ENCODE measurements at places on chromosomes 3 and 15. TPM values are rescaled to one million over a fixed set of nuclear protein-coding genes. Genes with fewer than 3 reads are reported as not detected.

DNA sequence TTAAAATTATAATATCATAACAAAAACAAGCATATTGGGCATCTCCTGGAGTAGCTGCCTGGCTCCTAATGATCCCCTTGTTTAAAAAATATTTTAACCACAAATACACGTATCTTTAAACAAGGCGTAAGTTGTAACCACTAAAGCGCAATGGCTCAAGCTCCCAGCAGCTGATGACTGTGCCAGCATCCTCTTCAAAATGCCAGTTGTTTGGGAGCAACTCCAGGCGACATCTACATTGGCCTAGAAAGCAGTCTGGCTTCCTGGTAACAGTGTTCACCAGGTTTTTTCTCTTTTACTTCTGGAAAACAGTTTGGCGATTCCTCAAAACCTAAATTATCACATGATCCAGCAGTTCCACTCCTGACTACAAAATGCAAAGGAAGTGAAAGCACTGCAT, 13.8 kb downstream of the PCOLCE2 start:
- DNase-seq, result no peak

DNA sequence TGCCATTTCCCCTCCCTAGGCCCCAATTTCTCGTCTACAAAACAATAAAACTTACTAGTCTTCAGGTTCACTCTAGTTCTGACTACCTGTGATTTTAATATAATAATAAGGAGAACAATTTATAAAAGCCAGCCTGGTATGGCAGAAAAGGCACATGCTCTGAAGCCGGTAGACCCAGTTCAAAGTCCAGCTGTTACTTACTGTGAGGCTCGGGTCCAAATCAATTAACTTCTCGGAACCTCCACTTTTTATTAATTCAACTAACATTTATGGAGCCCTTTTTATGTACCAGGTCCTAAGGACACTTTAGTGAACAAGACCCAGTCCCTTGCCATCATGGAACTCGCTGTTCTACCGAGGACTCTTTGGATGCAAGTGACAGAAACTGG, 53.8 kb upstream of the SMAD3 start:
- no peak for DNase-seq

GRCh38 chr15:83720468-83720867, 66.5 kb downstream of the ADAMTSL3 start:
- DNase-seq, result no peak

GRCh38 chr3:51500632-51501131, 867 bp upstream of the DCAF1 start:
- DNase-seq, result no peak

CNTN4 gene
- total RNA-seq, result 4.3 TPM

DNA sequence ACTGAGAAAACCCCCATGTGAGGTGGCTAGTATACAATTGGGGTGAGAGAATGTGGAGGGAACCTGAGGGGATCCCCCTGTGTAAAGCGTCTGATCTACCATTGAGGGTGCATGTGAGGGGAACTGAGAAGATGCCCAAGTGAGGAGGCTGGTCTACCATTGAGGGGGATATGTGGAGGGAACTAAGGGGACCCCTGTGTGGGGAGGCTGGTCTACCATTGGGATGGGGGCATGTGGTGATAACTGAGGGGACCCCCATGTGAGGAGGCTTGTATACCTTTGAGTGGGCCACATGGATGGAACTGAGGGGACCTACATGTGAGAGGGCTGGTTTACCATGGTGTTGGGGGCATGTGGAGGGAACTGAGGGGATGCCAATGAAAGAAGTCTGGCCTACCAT, 160.8 kb downstream of the FBLN2 start:
- DNase-seq, result no peak

CDHR4 gene
- total RNA-seq, result 0.12 TPM

DNAJC17 gene
- total RNA-seq, result 39.3 TPM

GRCh38 chr3:123042413-123042812, 14.8 kb upstream of the SEMA5B start:
- DNase-seq, result no peak

- DNase-seq, result no peak
Measured at GRCh38 chr3:42830437-42831320, 21.4 kb downstream of the ACKR2 start.

DNA sequence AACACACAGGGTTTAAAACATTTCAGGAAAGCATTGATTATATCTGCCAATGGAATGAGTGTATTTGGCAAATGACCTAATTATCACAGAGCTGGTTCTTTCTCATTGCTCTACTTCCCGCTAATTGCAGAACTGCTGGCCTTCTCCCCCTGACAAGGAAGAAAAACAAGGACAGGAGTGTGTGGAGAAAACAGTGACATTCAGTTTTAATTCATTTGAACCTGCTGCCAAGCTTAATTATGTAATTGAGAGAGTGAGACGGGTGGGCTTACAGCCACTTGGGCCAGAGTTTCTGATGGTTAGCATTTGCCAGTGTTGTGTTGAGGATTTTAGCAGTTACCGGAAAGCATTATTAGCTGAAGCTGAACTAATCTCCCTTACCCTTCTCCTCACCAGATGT, 301.4 kb downstream of the RBMS3 start:
- DNase-seq, result no peak

DNA sequence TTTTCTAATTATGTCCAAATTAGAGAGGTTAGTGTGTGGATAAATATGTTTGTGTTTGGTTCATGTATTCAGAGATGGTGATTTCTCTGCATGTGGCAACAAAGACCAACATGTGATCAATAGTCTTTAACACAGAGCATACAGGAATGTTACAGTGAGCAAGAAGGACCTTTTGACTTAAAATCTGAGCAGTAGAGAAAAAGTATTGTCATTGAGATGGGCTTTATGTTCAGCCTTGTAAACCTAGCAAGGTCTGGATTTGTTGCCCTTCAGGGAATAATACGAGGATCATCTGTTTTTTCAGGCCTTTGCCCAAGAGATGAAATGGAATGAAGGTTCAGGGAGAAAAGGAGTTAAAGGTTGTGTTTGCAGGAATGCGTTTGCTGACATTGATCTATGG, 161.8 kb upstream of the NECTIN3 start:
- DNase-seq, result no peak

GRCh38 chr15:33163816-33164215, 30.7 kb downstream of the FMN1 start:
- DNase-seq, result no peak

DNAH12 gene
- total RNA-seq, result 0.09 TPM

Data from neural crest cell (in vitro differentiated cells).